ENCODE measurements at places on chromosomes 13 and 19.

DNA sequence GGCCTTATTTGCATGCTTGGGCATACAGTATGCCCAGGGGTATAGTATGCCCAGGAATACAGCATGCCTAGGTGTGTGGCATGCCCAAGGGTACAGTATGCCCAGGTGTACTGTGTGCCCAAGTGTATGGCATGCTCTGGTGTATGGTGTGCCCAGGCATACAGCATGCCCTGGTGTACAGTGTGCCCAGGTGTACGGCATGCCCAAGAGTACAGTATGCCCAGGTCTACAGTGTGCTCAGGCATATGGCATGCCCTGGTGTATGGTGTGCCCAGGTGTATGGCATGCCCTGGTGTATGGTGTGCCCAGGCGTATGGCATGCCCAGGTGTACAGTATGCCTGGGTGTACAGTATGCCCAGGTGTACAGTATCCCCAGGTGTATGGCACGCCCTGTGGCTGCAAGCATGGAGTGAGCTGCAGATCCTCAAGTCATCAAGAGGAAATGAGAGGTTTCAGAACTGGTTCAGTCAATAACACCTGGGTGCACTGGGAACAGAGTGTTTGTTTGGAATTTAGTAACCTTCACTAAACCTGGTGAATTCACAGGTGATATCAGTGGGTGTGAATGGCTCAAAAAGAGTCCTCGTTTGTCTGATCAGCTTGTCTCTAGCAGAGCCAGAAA is 7.8 kb upstream of the C13orf42 start:
- DNase-seq = no peak

DNA sequence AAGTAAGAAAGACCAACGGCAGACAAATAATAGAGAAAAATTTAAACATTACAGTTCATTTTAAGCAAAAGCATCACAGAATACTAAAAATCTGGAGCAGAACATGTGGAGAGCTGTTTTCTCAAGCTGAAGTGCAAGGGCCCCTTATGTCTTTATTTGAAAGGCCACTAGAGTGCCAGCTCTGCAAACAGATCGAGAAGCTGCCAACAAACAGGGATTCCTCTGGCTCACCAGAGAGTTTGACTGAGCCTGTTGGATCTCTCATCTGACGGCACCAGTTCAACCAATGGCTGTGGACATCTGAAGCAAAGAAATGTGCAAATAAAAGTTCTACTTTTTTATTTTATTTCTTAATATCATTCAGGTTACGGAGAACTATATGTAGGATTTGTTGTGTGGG is 119.7 kb downstream of the COL4A2 start:
- DNase-seq = no peak

- no peak for DNase-seq
Measured at GRCh38 chr13:27182844-27183497, 11.4 kb upstream of the USP12 start.

DNA sequence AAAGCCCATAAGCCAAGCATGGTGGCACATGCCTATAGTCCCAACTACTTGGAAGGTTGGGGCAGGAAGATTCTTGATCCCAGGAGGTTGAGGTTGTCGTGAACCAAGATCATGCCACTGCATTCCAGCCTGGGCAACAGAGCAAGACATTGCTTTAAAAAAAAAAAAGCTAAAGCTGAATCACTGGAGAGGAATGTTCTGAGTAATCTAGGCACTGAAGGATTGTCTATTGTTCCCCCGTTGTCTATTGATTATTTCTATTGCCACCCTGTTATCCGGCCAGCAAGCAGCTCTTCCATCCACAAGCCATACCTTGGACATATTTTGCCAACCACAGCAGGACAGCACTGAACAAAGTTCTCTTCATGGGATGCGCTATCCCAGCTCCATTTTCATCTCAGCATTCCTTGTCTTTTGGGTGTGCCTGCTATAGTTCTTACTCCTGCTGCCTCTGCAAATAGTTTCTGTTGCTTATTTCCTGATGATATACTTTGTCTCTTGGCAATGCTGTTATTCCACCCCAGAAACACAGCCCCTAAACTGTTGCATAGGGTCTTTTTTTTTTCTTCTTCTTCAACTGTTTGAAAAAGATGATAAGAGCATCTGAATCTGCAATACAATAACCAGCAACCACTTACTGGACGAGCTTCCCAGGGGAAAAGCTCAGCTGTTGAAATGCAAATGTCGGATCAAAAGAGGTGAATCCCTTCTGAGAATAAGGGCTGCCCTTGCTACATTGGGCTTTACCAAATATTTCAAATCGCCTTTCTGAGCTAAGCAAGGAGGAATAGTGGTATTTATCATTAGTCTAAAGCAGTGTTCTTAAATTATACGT is 22.2 kb upstream of the SIAH3 start:
- no peak for DNase-seq

GRCh38 chr19:49145573-49146407 is 9.4 kb downstream of the HRC start:
- no peak for DNase-seq

- no peak for DNase-seq
Measured at GRCh38 chr19:30665449-30665848, 293.3 kb downstream of the ZNF536 start.

GRCh38 chr13:79427883-79428282 is 21.8 kb upstream of the RBM26 start:
- DNase-seq = no peak

- DNase-seq = no peak
Measured at GRCh38 chr19:31372246-31372781, 23.1 kb upstream of the TSHZ3 start.

- no peak for DNase-seq
Measured at GRCh38 chr13:20446900-20447299, 78.8 kb downstream of the CRYL1 start.

DNA sequence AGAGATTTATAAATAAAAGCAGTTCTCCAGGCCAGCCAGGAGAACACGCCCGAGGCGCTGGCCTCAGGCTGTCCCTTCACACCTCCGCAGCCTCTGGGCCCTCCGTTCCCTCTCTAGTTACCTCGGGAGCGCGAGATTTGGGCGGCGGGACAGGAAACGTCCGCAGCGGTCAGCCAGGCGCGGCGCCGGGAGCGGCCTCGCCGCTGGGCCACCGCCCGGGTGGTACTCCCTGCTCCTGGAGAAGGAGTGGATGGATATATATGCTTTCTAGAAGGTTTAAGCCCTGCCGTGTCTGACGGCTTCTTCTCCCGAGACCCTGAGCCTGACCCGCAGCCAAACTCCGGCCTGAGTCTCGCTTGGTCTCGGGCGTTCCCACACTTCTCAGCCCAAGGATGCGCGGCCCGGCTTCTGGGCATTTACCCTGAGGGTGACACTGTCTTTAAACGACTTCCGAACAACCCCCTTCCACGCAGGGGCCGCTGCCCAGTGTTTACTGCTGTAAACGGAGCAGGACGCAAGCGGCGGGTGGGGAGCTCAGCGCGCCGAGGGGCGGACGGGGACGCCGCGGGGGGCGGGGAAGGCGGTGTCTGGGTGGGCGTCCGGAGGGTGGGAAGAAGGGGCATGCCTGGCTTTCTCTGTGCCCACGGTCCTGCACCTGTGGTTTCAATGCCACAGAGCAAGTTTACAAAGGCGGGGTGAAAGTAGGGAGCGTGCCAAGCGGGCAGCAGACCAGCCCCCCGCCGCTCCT is 2.0 kb upstream of the ZIC2 start:
- DNase-seq = no peak

DNA sequence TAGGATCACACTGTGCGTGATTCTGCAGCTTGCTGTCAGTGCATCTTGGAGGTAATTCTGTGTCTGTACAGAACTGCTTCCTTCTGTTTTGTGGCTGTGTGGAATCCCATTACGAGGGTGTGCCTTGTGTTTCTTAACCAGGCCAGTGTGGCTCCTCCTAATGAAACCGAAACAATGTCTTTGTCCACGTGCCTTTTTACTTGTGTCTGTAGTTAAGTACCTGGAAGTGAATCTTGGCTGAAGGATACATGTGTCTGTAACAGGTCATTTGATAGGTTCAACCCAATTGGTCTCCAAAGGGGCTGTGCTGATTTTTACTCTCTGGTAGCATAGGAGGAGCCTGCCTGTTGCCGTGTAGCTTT is 13.1 kb downstream of the NOP53 start:
- no peak for DNase-seq

DNA sequence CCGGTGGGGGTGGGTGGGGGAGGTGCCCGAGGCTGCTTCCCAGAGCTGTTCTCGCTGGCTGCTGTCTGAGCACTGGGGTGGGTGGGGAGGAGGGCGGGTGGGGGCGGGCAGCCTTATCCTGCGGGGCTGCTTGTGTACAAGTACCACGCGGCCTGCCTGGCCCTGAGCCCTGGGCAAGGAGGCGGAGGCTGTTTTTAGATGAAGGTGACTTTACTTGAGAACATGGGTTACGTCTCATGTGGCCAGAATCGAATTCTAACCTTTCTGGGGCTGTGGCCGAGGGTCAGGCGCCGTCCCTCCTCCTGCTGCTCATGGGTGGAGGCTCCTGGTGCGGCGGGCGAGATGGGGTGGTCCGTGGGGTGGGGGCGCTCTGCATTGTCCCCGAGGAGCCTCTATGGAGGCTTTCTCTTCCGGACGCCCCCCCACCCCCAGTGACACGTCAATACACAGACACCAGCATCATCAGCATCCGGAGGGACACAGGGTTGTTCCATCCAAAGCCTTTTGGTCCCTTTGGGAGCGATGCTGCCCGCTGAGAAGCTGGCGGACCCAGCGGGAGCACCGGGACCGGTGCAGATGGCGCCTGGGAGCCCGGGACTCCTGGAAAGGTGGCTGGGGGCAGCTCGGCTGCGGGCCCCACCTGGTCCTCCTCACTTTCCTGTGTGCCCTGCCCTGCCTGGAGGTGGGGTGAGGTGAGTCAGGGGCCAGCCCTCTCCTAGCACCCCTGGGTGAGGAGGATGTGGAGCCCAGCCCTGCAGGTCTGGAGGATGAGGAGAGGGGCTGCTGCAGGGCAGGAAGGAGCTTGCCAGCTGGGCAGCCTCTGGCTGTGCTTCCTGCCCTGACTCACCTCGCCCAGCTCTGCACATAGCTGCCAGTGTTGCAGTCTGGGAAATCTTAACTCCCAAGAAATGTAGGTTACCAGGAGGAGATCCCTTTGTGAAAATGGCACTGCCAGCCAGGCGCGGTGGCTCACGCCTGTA is 3.4 kb downstream of the BSG start:
- no peak for DNase-seq

GRCh38 chr13:110197471-110197870 is 109.5 kb downstream of the COL4A1 start:
- no peak for DNase-seq

- no peak for DNase-seq
Measured at GRCh38 chr13:99307648-99308339, 595 bp upstream of the GPR183 start.

- no peak for DNase-seq
Measured at GRCh38 chr13:22925881-22926747, 254.7 kb upstream of the SGCG start.

DNA sequence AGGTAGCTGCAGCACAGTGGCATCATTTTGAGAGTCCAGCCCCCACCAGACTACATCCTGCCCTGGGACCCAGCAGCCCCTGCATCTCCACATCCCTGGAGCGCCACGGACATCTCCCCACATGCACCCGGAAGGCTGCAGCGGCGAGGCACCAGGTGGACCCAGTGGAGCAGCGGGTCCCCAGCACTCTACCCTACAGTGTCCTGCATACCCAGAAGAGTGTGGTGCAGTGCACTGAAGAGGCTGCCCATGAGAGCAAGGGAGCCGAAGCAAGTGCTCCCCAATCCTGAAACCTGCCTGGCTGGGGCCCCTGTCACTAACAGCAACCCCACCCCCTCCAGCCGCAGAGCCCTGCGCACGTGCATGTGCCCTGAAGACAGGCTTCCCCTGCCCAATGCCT is 21.3 kb upstream of the SLC7A9 start:
- DNase-seq = no peak

DNA sequence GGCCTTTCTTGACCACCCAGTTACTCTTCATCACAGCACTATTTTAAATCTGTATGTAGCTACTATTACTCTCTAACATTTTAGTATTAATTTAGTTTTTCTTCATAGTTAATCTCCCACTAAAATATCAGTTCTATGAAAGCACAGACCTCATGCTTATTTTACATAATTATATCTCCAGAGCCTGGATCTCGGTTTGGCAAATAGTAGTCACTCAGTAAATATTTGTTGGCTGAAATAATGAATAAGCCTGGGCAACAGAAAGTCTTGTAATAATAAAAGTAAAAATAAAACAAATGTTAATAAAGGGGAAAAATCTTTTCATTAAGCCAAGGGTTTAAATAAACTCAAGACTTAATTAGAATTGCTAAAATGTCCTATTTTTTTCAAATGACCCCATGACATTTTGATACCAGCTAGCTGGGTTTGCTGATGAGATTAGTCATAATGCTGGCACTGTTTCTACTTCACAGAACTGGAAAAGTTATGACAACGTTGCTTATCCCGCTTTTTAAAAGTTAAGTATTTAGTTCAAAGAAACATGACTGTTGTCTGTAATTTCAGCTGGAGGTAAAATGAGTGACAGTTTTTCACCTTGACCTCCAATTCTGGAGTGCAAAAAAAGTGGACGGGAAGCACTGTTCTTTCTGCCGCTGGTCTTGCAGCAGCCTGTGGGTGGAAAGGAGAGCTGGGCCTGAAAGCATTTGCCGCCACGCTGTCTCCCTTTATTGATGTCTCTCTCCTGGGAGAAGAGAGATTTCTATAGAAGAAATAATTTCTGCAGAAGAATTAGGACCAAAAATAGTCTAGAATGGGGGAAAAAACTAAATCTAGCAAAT is 85.2 kb upstream of the SPATA13 start:
- no peak for DNase-seq

DNA sequence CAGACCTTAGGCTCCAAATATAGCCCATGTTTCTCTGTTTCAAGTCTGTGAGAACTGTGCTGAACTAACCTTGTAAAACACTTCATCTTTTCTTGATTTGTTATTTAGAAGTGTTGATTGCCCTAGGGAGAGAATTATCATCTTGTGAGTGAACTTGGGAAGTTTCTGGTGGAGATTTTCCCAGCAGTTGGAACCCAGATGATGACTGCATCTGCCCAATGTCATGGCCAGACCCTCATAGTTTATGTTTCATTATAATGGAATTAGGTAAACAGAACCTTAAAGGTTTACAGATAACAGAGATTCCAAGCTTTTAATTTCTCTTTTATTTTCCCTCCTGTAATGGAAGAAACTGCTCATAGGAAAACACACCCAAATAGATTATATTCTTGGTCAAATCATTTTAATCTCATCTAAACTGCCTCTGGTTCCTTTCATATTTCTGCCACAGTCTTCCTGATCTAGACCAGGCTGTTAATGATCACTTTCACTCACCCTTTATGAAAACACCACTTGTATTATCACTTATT is 569.1 kb downstream of the KCTD12 start:
- no peak for DNase-seq

GRCh38 chr13:48579165-48579918 is 46.5 kb upstream of the RCBTB2 start:
- no peak for DNase-seq

- DNase-seq = no peak
Measured at GRCh38 chr13:31046711-31047279, 114.3 kb downstream of the TEX26 start.

- DNase-seq = no peak
Measured at GRCh38 chr19:16373989-16374388, 49.4 kb downstream of the KLF2 start.

- DNase-seq = no peak
Measured at GRCh38 chr19:33798681-33799111, 2.0 kb downstream of the KCTD15 start.
